Stimulated activated CD8-positive, alpha-beta memory T cell treated with anti-CD3 and anti-CD28 coated beads, Interleukin-2, amount 100 ng/mL, for 1 hour (primary cell): ENCODE measurements at places on chromosomes 5 and 9.
A peak's percentile ranks its signal among the peaks of the same experiment; 100 is the strongest.

DNA sequence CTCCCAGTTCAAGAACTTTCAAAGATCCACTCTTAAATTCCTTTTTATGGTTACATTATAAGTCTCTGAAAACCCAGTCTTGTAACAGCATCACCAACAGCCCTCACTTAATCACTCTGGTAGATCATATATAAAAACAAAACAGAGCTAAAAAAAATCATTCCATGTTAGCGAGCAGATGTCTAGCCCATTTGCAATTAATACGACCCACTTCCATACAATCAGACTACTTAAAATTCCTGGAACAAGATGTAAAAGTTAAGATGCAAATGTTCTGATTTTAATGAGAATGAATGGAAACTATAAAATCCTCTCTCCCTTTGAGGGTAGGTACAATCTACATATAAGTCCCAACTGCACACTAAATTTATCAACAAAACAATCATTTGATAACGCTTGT is 167.0 kb downstream of the MED27 start:
- no peak for DNase-seq

DNA sequence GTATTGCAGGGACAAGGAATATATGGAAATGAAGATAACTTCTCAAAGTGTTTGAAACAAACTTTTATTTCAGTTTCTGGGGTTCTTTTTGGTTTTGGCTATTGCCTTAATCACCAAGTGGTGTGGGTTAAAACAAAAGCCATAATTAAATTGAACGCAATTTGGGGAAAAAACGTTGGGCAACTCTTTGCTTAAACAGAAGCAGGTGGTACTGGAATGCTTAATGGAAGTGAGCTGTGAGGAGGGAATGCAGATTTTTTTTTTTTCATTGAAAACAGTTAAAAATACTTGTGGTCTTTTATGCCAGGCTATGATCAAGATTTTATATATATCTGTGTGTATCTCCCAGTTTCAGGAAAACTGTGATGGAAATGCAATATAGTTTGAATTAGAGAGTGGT is 195.7 kb upstream of the TUT7 start:
- no peak for DNase-seq

GRCh38 chr5:157983906-157984551 is 125.1 kb upstream of the CLINT1 start:
- DNase-seq, result no peak

GRCh38 chr5:133260715-133261114 is 208.9 kb downstream of the HSPA4 start:
- no peak for DNase-seq

GRCh38 chr9:110700953-110701352 is 32.4 kb downstream of the MUSK start:
- no peak for DNase-seq

- DNase-seq, result no peak
Measured at GRCh38 chr5:131277875-131278740, 14.3 kb downstream of the CDC42SE2 start.

DNA sequence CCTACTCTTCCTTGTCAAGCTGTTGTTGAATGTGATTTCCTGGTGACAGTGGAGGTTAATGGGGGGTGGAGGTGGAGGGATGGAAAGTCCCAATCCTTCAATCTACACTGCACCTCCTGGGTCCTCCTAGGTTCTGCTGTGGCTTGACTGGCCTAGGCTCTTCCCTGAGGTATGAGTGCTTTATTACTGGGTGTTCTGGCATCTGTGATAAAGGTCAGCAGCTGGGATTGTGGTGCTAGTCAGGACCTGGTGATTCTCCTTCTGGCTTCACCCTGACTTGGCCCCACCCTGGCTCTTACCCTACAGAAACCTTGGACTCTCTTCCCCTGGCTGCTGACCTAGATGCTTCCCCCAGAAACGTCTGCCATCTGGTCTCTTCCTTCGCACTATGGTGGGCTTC is 194.3 kb downstream of the ARHGEF28 start:
- no peak for DNase-seq

- no peak for DNase-seq
Measured at GRCh38 chr9:92561374-92562330, 25.9 kb upstream of the ECM2 start.

DNA sequence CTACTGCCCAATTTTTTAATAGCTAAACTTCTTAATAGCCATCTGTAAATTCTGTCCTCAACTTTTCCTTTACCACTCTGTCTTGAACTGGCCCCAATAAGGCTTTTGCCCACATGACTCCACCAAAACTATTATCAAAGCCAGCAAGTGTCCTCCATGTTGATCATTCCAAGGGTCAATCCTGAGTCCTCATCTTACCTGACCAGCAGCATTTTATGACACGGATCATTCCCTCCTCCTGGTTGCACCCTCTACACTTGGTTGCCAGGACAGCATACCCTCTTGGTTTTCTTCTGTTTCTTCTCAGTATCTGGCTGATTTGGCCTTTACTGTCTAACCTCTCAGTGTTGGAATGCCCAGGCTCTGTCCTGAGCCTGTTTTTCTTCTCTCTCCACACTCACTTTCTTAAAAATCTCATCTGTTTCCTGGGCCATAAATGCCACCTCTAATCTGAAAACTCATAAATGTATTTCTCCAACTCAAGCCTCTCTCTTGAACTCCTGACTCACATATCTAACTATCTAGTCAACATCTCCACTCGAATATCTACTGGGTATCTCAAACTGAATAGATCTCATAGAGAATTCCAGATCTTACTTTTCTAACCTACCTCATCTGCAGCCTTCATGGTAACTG is 40.0 kb upstream of the CDC42SE2 start:
- no peak for DNase-seq

DNA sequence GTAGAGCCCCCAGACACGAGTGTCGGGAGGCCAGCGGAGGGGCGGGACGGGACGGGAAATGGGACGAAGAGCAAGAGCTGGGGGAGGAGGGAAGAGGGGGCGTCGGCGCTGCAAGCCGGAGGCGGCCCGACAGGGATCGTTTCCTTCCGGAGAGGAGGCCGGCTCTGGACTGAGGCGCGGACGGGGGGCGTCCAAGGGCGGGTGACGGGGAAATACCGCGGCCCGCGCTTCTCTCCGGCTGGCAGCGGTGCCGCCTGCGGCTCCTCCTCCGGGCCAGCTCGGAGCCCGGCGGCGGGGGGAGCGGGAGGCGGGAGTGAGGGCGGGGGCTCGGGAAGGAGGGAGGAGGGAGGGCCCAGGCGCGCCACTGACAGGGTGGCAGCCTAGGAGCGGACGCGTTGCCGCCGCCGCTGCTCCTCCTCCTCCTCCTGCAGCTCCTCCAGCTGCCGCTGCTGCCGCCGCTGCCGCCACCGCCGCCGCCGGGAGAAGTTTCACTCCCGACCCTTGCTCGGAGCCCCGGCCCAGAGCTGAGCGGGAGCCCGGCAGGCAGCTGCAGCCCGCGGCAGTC is at the start of gene CHSY3:
CHSY3 (plus strand) TSS at position 364 of the 565 bp plus-strand sequence.
- no peak for DNase-seq

DNA sequence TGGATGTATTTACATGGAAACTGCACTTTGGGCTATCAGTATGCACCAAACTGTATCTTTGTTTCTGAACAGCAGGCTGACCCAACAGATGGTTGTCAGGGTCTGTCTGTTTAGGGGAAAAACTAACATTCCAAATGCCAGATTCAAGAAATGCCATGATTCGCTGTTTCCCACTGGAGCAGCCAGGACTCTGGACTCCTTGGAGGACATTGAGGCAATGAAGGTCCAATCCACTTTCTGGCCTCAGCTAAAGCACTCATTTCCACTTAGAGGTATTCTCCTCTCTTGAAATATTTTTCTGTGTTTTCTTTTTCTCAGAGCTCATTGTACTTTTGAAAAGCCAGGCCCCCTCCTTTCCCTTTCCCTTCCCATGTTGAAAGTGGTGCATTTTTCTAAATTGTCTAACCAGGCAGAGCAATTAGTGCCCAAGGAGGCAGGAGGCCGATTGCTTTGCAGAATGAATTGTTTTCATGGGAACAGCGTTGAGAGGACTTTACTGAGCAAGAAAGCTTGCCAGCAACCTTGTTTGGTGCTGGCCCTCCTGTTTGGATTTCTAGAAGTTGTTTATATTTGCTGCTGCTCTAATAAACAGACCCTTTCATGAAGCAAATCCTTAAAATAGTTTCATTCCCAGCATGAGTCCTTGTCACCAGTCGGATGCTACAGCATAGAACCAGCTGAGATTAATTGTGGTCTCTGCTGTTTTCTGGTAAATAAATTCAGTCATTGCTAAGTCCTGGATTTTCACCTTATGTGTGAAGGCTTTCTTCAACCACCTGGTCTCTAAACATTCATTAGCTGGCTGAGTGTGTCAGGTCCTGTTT is 132.8 kb upstream of the TAF11L2 start:
- no peak for DNase-seq

DNA sequence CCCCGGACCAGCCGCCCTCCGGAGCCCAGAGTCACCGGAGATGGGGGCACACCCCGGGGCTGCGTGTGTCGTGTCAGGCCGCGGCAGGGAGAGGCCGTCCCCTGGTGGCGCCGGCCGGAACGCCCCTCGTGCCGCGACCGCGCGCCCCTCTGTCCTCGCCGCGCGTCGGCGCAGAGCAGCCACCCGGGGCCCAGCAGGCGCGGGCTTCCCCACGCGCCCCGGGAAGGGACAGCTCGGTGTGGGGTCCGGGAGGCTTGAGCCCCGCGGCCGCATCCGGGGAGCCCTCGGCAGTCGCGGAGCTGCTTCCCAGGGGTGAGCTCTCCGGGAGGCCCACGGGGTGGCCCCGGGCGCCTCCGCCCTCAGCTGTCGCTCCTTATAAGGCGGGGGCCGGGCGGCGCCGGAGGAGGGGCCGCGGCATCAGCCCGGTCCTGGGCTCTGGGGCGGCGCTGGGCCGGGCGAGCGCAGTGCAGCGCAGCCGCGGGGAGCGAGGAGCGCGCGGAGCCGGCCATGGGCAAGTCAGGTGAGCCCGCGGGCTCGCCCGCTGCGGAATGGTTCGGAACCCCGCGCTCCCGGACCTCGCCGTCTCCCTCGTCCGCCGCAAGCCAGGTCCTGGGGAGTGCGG is at the start of gene GLIPR2:
GLIPR2 (plus strand) TSS at position 462 of the 622 bp plus-strand sequence; CDS start at position 508, 46 bp downstream.
- peak; percentile 62 for DNase-seq

DNA sequence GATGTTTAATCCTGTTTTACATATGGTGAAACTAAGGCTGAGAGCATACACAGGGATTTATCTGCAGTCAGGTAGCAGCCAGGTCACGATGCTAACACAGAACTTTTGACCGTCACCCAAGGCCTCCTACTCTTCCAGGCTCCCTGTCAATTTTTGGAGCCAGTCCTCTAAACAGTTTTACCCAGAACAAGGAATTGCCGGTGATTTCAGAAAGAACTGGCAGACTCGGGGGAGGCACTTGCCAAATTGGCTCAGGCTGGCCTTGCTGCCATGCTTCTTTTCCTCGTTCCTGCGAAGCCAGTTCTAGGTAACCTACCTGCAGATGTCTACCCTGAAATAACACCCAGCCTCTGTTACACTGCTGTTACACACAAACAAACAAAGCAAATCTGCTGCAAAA is 21.2 kb downstream of the GRIA1 start:
- no peak for DNase-seq

- DNase-seq, result no peak
Measured at GRCh38 chr9:74122661-74123060, 374.5 kb upstream of the RORB start.

DNA sequence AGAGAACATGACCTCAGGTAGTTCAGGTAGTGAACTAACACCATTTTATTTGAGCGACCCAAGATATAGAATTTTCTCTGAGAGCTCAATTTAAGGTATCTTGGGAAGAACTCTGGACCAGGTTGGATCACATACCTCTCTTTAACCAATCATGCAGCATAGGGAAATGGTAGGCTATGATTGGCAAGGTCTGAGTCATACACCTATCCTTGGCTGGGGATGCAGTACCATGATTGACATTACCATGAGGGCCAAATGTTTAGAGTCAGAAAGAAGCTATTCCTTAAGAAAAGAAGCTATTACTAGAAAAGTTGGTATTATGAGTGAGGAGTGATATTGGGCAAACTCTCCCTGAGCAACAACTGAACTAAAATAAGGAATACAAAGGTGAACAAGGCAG is 258.7 kb downstream of the KCTD16 start:
- no peak for DNase-seq

DNA sequence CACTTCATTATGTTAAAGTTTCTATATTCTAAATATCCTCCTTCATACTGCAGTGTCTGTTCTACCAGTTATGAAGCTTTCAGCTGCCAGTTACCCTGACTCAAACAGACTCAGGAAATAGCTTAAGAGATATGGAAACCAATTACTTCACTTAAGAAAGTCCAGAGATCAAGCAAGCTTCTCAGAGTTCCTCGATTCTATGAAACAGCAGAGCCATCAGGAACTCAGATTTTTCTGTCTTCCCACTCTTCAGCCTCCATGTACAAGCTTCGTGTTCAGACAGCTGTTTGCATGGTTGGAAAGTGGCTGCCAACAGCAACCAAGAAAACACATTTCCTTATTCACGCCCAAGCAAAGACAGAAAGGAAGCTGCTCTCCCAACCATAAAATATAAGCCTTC is 216.1 kb downstream of the ACTL7B start:
- DNase-seq, result no peak

- no peak for DNase-seq
Measured at GRCh38 chr9:114364134-114365041, 23.4 kb downstream of the AKNA start.

- no peak for DNase-seq
Measured at GRCh38 chr9:132638240-132638639, 31.5 kb downstream of the DDX31 start.

DNA sequence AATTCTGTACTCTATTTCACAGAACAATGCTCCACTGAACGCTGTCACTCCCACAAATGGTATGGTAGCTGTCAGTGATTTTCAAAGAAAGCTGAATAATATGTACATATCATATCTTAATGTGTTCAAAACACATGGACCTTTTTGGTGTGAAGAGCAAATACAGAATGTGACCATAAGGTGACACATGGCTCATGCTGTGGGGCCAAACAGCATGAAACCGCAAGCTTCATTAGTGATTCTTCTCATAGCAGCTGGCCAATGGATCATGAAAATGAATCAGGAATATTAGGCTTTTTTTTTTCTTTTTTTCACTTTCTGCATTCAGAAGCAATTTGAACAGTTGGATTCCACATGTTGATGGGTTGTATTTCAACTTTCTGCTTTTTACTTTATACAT is 54.9 kb upstream of the CDH9 start:
- no peak for DNase-seq

- no peak for DNase-seq
Measured at GRCh38 chr5:168219515-168220410, 71.7 kb upstream of the WWC1 start.

GRCh38 chr5:96703384-96703920 is 41.3 kb downstream of the CAST start:
- DNase-seq, result no peak

DNA sequence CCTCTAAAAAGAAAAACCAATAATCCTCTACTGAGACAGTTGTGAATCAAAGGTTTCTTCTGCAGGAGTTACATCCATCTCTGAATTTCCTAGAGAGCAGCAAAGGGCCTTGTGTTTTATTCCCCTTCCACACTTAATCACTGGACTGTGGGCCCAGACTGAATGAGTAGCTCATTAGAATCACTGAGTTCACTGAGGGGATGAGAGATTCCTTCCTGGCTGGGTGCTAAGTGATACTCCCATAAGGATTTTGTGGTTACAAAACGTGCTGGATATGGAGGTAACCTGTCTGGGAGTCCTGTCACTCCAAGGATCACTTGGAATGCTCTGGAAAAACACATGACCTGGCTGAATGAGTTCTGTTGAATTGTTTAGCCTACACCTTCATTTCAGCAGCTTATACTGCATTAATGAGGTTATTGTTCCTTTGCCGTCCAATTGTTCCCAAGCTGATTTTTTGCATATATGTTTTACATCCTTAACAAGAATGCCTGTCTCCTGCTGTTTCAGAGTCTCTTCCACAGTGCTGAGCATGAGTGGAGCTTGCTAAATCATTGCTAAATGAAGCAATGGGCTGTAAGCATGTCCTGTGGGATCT is 82.9 kb downstream of the MEF2C start:
- DNase-seq, result no peak

GRCh38 chr5:142853682-142854081 is 83.5 kb downstream of the ARHGAP26 start:
- no peak for DNase-seq
